ENCODE measurements at places on chromosomes 3 and 15.

GRCh38 chr3:124731760-124732159 lies 1.5 kb downstream of the UMPS start:
- DNase-seq: no peak

GRCh38 chr3:105594219-105594618 lies 227.5 kb downstream of the ALCAM start:
- no peak for DNase-seq

- no peak for DNase-seq
Observed at GRCh38 chr15:47813748-47814384, 96.6 kb downstream of the SEMA6D start.

GRCh38 chr3:190585805-190586630 lies 72.1 kb downstream of the IL1RAP start:
- no peak for DNase-seq

- DNase-seq: no peak
Observed at GRCh38 chr3:116963802-116964201, 254.2 kb downstream of the TUSC7 start.

DNA sequence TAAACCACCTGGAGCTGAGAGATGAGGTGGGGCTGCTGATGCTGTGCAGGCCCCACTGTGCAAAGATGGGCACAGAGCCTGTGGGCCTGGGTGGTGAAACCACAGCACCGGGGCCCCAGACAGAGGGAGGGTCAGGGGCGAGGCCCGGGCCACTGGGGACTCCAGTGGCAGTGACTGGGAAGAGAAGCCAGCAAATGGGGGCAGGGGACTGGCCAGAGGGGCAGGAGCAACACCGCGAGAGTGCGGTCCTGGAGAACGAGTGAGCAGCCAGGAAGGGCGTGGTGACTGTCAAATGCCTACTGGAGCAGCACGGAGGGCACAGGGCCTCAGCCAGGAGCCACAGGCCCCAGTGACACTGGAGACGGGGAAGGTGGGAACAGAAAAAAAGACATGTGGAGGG lies 39.8 kb downstream of the HCN4 start:
- no peak for DNase-seq

GRCh38 chr3:26260139-26260538 lies 362.4 kb upstream of the LRRC3B start:
- no peak for DNase-seq

DNA sequence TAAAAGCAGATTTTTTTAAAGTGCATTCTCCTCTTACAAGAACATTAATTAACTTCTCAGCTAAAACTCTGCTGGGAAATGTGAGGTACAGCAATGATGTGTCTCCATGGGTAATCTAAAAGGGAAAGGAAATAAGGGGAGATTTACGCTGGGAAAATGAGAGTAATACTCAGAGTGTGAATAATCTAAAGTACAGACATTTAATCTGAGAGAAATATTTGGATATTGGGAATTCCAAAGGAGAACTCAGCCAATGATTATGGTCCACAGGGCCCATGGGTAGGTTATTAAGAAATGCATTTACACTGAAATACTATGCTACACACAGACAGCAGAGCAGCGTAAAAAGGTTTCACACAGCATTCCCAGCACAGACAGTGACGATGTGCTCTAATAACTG lies 229.9 kb downstream of the MAGI1 start:
- no peak for DNase-seq

- DNase-seq: no peak
Observed at GRCh38 chr3:183551930-183552329, 3.6 kb downstream of the KLHL6 start.

- no peak for DNase-seq
Observed at GRCh38 chr3:134306320-134306719, 55.7 kb upstream of the RYK start.

DNA sequence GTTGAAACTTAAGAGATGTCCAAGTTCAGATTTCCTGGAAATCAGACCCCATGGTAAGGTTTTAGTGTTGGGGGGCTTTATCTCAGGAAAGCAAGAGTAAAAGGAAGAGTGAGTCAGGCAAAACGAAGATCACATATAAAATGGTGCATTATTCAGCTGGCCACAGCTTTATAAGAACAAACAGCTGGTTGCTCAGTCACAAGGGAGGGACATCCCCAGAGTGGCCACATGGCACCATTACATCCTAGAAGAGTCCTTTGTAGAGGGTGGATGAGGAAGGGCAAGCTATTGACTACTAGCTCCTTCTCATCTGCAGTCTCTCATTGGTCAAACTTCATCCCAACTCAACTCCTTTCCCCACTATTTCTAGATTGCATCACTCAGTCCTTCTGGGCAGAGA lies 68.3 kb upstream of the COL8A1 start:
- no peak for DNase-seq

- no peak for DNase-seq
Observed at GRCh38 chr3:47635536-47635935, 56.9 kb upstream of the CSPG5 start.

- no peak for DNase-seq
Observed at GRCh38 chr15:58384667-58385066, 47.1 kb upstream of the LIPC start.

- no peak for DNase-seq
Observed at GRCh38 chr3:62999791-63000190, 124.6 kb upstream of the CADPS start.

DNA sequence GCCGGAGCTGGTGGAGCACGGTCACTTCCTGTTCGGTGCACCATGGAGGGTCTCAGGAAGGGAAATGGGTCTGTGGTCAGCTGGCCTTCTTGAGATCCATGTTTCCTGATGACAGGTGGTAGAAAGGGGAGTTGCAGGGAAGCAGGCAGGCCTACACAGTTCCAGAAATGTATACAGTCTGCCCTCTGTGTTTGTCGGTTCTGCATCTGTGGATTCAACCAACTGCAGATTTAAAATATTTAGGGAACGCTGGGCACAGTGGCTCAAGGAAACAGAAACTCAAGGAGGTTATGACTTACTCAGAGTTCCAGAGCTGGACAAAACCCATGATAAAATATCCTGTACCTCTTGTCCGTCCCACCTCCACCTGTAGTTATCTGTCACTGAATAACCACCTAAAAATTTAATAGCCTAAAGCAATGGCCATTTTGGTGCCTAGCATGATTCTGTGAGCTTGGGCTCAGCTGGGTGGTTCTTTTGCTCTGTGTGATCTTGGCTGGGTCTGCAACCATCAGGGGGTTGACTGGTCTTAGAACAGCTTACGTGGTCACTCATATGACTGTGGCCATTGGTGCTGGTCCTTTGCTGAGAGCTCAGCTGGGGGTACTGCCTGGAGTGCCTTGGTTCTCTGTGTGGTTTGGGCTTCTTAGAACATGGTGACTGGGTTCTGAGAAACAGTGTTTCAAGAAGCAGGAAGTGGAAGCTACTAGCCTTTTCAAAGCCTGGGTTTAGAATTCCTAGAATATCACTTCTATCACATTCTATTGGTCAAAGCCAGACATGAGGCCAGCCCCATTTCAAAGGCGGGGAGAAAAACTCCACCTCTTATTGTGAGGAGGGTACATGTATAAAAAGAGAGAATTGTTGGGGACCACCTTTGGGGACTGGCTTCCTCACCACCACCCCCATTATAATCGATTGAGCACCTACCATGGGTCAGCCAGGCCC lies 239.7 kb upstream of the BHLHE40 start:
- DNase-seq: no peak

- DNase-seq: no peak
Observed at GRCh38 chr3:123122525-123123315, 55.9 kb downstream of the PDIA5 start.

- DNase-seq: peak; percentile 31
Observed at GRCh38 chr15:90388462-90389380, 679 bp downstream of the IQGAP1 start.

DNA sequence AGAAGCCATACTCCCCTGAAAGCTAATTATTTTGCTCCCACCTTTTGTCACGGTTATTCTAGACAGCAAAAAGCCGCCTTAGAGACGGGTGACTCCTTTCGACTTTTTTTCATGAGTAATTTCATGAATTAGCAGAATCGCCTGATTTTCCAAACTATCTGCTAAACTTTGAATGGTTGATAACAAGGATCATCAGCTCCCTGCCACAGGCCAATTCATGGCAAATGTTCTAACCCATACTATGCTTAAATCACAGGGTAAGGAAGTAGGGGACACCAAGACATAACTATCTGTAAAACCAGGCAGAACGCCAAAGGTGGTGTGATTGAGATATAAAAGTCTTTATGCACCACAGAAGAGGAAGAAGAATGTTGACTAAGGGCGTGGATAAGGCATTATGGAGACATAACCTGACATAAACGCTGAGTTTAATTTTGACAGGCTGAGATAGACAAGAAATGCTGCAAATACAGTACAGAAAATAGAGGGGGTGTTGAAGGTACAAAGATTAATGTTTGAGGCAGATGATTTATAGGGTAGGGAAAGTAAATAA lies 891 bp upstream of the DMXL2 start:
- DNase-seq: peak; percentile 11

DNA sequence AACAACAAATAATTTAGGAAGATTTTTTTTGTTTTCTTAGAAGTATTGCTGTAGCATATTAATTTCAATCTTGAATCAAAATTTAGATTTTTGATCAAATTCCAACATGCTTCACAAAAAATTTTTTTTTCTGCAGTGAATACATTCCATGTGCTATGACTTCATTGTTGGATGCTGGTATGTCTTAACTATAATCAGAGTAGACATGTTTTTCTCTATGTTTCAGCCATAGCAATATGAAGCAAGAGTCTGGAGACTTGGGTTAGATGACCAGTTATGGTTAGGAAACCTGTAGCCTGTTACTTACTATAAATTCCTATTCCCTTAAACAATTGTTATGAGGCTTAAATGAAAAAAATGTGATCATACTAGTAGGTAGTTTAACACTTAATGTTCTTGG lies 176.1 kb upstream of the CHL1 start:
- DNase-seq: no peak

DNA sequence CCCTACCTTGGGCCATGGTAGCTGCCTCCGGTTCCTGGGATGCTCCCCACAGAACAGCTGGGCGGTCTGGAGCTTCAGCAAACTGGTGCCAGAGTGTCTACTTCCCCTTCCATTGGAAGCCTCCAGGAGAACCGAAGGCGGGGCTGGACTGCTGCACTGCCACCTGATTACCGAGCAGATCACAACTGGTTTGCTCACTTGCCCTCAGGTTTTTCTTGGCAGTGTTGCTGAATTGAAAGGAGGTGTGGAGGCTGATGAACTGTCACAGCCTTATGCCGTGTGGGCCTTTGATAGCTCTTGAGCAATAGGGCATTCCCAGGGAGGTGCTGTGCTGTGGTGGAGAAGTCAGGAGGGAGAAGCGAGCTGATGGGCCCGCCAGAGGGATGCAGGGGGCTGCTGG lies at the start of gene TGM5:
TGM5 (minus strand) TSS at position 95 of the 400 bp plus-strand sequence; CDS start at position 16, 79 bp downstream.
- no peak for DNase-seq

- no peak for DNase-seq
Observed at GRCh38 chr3:107325446-107325845, 51.8 kb upstream of the CCDC54 start.

- DNase-seq: no peak
Observed at GRCh38 chr3:28726840-28727239, 378.2 kb upstream of the AZI2 start.

DNA sequence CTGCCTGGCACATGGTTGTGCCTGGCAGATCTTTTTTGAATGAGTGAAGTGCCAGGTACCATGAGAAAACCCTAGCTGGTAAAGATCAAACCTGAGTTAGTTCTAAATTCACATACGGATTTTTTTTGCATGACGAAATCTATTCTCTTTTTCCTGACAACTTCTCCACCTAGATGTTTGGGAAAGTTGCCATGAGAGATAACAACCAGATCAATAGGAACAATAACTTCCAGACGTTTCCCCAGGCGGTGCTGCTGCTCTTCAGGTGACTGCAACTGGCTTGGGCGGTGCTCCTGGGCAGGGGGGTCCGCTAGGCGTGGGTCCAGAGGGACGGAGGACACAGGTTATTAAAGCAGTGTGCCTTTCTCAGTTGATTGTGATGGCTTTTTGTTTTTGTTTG lies 71.8 kb downstream of the CHDH start:
- no peak for DNase-seq

- no peak for DNase-seq
Observed at GRCh38 chr3:20060974-20061685, 20.9 kb downstream of the KAT2B start.

- no peak for DNase-seq
Observed at GRCh38 chr15:75751891-75752290, 39.2 kb upstream of the CSPG4 start.

DNA sequence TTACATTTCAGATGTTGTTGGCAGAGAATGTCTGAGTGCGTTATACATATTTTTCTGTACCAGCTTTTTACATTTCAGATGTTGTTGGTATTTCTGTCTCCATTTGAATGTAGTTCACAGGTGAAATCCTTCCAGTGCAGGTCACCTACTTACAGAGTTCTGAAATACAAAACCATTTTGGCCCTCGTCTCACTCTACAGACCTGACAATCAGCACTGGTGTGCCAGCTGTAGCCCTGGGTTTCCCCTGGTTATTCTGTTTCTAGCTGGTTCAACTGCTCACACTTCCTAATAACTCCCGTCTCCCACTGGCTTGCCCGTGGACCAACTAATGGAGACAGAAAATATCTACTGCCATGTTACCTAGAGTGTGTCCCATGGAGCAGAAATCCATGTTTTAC lies 87.5 kb upstream of the CDIN1 start:
- no peak for DNase-seq

DNA sequence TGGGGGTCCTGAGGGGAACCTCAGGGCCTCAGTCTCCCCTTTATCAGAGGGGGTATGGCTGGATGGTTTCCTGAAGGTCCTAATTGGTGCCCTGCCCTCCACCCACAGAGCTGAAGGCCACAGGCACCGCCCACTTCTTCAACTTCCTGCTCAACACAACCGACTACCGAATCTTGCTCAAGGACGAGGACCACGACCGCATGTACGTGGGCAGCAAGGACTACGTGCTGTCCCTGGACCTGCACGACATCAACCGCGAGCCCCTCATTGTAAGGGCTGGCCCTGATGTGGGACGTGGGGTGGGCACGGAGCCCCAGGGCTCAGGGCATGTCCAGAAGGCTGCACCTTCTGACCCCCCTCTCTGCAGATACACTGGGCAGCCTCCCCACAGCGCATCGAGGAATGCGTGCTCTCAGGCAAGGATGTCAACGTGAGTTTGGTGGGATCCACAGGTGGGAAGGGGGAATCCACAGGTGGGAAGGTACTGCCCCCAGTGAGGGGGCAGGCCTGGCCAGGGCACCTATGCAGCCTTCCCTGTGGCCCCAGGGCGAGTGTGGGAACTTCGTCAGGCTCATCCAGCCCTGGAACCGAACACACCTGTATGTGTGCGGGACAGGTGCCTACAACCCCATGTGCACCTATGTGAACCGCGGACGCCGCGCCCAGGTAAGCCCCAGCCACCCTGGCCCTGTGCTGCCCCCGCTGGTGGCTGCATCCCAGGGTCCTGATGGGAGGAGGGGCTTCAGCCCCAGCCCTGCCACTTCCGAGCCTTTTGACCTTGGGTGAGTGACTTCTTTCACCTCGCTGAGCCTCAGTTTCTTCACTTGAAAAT lies 17.5 kb upstream of the GNAT1 start:
- no peak for DNase-seq

DNA sequence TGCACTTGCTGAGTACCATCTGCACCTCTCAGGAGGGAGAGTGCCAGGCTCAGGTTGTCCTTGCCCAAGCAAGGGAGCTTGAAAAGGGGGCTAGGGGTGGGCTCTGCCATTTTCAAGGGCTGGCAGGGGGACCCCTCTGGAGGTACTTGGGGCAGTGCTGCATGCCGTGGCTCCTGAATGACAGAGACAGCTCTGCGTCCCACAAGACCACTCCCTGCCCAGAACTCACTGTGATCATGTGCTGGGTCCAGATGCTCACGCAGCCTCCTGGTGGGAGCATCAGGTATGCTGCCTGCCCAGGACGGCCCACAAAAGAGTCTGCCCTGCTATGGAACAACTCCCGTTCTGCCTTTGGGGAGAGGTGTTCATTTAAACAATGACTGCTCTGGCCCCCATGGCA lies 165.2 kb downstream of the GOLGA6L4 start:
- DNase-seq: no peak
